Esophagus squamous epithelium (tissue), 5 donors: ENCODE measurements at places on chromosomes 12 and 14.

DNA sequence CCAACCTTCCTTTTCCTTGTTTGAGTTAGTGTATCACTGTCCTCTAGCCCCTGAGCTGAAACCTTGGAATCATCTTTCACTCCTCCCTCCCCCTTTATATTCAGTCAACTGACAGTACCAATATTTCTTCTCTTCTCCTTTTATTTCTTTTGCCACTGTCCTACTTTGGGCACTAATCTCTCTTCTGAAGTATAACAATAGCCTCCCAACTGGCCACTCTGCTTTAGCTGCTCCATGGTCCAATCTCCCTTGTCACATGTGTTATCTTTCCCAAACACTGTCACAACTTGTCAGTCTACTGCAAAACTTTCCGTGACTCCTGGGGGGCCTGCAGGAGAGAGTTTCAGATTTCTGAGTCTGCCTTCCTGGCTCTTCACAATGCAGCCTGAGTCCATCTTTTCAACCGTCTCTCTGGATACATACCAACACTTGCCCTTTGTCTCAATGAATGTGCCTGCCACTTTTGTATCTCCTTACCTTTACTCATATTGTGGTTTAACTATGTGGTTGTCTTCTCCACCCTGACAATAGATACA, 471.2 kb downstream of the DIO2 start:
- DNase-seq, result no peak

DNA sequence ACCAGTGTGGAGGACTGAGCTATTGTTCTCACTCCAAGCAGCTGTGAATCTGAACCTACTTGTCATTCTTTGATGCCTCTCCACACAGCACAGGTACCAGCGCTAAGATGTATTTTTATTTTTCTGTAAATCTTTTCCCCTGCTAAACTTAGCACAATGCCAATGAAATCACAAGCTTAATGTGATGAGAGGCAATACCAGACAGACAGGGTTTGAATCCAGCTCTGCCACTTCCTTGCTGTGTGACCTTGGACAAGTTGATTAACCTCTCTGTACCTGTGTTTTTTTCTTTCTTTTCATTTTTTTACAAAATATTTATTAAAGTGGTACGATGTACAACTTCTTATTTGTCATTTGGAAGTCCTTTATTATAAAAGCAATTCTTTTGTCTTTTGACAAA, 757.6 kb downstream of the MED13L start:
- DNase-seq, result no peak

- DNase-seq, result no peak
These were observed 86.2 kb downstream of the RIN3 start for GRCh38 chr14:92599811-92600210.

GRCh38 chr12:125696054-125696453, 630.8 kb downstream of the AACS start:
- DNase-seq, result no peak

DNA sequence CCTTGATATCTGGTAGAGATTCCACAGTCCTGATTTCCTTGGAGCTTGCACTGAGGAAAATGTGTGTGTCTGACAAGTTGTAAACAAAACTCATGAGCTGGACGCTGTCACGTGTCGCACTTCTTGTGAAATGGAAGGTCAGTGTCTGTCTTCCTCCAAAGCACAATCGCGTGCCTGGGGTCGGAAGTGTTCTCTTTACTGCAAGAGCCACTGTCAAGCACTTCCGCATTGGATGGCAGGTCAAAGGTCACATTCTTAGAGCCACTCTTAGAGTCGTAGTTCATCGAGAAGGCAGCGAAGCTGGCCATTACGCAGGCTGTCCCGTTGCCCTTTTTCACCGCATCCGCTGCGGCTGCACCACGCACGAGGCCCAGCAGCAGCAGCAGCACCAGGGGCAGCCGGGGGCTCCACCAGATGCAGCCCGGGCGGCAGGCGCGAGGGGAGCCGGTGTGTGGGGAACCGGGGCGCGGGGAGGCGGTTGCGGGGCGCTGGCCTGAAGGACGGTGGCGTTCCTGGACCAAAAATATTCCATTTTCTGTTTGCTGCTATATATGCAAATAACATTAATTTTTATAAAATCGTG, 45.0 kb downstream of the LRTM2 start:
- no peak for DNase-seq

- no peak for DNase-seq
These were observed 709.0 kb upstream of the FOXG1 start for GRCh38 chr14:28057359-28058296.

DNA sequence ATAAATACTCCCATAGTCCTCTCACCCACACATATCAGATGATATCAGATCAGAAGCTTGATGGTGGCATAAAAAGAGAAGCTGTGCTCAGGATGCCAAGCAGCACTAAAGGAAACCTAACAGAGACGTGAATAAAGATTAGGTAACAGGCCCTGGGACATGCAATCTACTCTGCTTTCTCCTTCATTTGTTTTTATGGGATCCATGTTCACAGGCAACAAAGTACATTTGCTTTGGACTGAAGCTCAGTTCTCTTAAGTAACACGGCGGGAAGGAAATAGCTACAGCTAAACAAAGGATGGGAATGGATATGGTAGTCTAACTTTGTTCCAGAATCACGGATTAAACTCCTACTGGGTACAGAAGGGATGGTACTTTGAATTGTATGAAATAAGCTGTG, 119.5 kb downstream of the TTC7B start:
- DNase-seq, result no peak

GRCh38 chr12:105317942-105318621, 12.4 kb upstream of the C12orf75 start:
- no peak for DNase-seq
